T-helper 9 cell (primary cell): ENCODE measurements at places on chromosomes 16 and 17.

- DNase-seq = no peak
These were observed 319.1 kb downstream of the TOX3 start for GRCh38 chr16:52227851-52228250.

DNA sequence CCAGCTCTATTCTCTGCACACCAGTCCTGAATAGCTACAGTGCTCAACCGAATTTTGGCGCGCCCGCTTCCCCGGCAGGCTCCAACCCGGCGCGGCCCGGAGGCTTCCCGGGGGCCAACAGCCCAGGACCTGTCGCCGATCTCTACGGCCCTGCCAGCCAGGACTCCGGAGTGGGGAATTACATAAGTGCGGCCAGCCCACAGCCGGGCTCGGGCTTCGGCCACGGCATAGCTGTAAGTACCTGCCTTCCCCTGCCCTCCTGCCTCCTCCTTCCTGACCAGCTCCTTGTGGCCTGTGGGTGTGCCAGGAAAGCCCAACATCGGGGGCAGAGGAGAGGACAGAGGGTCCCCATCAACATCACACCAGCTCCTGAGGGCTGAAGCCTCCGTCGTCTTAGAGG is 70.2 kb downstream of the CCDC182 start:
- DNase-seq = no peak

DNA sequence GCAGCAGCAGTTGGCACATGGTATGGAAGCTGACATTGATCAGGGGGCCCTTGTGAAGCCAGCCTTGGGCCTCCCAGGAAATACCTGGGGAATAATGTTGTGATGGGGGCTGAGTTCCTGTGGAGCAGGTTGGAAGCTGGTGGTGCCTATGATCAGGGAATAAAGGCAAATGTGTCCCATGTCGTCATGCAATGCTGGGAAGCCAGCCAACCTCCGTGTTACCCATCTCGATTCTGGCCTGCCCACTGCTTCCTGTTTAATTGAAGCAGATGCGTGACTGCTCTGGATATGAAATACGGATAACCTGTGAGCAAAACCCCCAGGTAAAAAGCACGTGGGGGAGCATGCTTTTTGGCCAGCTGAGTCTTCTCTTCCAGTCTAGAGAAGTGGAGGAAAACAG is 580.4 kb upstream of the HSBP1 start:
- no peak for DNase-seq

DNA sequence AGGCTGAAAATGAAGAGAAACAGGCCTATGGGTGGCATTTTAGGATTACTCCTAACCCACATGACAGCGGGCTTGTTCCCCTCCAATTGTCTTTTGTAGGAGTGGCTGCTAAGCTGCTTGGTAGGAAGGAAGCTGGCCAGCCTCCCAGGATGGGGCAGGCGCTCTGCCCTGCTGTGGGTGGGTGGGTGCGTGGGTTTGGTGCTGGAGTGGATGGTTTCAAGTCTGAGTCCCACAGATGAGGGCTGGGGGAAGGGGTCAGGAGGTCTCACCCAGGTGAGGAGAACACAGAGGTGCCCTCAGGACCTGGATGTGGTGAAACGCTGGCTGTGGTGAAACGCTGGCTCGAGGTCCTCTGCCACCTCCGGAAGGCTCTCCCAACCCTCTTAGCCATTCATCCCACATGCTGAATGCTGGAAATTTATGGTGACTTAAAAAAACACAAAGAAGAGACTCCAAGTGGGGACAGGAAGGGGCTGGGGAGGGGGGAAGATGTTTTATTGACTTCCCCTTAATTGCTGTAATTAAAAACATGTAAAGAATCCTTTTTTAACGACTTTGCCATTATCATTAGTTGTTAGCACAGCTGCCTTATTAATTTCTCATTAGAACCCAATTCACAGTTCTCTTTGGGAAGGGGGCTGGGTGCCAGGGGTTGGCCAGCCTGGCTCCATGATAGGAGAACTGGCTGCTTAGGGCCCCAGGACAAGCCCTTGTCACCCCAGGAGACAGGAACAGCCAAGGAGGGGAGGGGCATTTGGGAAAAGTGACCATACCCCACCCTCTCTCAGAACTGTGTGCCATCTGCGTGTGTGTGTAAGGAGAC is 153.5 kb upstream of the CDC42EP4 start:
- no peak for DNase-seq

DNA sequence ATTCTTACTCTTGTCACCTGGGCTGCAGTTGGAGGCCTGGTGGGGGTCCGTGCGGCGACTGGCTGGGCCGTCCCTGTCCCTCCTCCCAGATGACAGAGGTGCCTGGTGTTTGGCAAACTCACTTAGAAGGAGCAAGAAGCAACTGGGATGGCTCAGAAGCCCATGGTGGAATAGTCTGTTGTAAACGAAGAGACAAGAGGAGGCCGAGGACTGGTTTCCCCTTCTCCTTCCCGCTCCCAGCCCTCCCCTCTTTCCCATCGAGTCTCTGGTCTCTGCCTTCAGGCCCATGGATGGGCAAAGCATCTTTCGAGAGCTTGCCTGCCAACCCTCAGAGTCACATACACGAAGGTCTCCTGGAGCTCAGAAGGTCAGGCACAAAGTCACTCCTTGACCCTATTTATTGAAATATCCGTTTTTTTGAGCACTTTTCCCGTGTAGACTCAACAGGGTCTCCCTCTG is 364.4 kb downstream of the SEC14L1 start:
- no peak for DNase-seq
